ENCODE measurements at places on chromosomes 5 and 9.

DNA sequence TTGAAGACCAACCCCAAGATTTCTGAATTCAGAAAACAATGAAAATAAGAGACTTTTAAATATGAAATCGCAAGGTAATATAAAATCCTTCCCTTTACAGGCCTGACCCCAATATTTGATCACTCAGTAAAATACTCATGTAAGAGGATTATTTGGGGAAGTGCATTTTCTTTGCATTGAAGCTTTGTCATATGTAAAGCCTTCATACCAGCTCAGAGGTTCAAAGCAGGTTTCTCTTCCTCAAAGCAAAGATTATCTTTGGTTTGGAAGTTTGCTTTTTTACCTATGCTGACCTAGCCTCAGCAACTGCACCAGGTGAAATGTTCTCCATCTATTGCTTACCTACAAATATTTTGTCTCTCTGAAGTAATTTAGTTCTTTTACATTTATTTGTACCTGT is 106.5 kb upstream of the PARP8 start:
- no peak for DNase-seq

GRCh38 chr5:148469501-148469935 is 85.8 kb downstream of the FBXO38 start:
- DNase-seq, result no peak

- no peak for DNase-seq
Observed at GRCh38 chr5:68285075-68285840, 69.7 kb downstream of the PIK3R1 start.

GRCh38 chr9:4596165-4596922 is 65.8 kb upstream of the PLPP6 start:
- DNase-seq, result peak; percentile 27

- no peak for DNase-seq
Observed at GRCh38 chr9:88266416-88266815, 121.8 kb upstream of the SPIN1 start.

DNA sequence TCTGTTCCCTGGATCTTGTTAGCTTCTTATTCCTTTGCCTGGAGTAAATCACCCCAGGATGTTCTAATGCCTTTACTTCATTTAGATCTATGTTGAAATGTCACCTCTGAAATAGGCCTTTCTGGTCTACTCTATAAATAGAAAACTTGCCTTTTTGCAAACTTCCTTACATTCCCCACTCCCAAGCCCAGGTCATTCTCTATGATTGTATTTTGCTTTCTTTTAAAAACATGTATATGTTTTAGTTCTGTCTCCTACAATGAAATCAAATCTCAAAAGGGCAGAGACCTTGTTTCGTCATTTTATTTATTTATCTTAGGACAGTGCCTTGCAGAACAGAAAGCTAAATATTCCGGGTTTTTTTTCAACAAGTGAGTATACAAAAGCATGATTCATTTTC is 1657.7 kb upstream of the C9orf72 start:
- DNase-seq, result no peak

Data from activated CD4-positive, alpha-beta T cell treated with anti-CD3 and anti-CD28 coated beads, Interleukin-2, amount 50 U/mL, for 24 hours (primary cell).